GM12892 (cell line): ENCODE measurements at places on chromosomes 2 and 18.

GRCh38 chr18:25332002-25332401 is 20.0 kb downstream of the ZNF521 start:
- no peak for DNase-seq

DNA sequence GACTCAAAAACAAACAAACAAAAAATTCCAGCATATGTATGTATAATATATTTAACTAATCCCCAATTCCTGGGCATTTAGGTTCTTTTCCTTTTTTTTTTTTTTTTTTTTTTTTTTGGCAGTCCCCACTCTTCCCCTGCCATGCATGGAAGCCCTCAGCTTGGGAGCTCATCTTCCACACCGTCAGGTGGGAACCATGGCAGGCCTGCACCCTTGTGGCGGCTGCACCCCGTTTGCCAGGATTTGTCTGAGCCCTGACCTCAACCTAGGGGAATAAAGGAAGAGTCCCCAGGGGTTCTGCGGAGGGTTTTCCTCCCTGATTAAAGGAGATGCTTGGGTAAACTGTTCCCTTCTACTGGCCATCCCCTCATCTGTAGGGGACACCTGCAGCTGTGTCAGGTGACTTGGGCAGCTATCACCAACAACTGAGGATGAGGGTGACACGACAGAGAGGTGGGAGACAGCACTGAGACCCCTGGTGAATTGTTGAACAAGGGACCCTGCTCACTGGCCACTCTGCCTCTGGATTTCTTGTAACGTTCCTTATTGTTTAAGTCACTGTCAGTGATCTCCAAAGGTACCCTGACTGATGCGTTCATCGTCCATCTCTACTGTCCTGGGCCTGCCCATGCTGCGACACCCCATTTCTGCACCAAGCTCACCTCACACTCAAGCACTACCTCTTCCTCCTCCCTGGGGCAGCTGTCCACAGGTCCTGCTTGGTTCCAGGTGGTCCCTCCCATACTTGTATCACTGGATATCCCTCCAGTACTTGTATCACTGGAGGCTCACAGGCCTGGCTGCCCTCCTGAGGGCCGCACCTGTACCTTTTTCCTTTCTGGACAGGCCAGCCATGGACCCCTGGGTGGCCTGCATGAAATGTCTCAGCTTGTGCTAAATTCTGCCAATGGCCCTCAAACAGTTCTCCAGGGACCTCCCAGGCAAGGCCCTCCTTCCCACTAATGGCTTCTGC is 14.5 kb downstream of the TMEM185B start:
- no peak for DNase-seq

- DNase-seq = no peak
Measured at GRCh38 chr18:57970356-57971095, 73.5 kb upstream of the NEDD4L start.

- DNase-seq = no peak
Measured at GRCh38 chr2:175836361-175836760, 165.7 kb downstream of the LNPK start.

- no peak for DNase-seq
Measured at GRCh38 chr2:167196461-167197252, 308.4 kb downstream of the XIRP2 start.

DNA sequence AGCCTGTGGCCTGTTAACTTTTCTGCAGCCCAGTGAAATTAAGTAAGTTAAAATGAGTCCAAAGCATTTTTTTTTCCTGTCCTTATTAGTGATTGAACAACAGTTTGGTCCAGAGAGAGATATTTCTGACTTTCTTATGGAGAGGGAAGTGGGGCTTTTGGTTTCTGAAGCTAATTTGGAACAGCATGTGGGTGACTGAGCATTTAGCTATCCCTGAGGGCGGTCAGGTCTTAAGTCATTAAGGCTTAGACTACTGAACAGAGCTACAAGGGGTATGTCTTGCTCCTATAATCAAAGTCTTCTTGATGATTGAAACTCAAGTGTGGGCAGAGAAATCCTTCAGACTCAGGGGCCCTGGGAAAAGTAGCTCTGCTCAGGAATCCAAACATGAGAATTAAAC is 14.0 kb downstream of the ARHGAP25 start:
- no peak for DNase-seq

DNA sequence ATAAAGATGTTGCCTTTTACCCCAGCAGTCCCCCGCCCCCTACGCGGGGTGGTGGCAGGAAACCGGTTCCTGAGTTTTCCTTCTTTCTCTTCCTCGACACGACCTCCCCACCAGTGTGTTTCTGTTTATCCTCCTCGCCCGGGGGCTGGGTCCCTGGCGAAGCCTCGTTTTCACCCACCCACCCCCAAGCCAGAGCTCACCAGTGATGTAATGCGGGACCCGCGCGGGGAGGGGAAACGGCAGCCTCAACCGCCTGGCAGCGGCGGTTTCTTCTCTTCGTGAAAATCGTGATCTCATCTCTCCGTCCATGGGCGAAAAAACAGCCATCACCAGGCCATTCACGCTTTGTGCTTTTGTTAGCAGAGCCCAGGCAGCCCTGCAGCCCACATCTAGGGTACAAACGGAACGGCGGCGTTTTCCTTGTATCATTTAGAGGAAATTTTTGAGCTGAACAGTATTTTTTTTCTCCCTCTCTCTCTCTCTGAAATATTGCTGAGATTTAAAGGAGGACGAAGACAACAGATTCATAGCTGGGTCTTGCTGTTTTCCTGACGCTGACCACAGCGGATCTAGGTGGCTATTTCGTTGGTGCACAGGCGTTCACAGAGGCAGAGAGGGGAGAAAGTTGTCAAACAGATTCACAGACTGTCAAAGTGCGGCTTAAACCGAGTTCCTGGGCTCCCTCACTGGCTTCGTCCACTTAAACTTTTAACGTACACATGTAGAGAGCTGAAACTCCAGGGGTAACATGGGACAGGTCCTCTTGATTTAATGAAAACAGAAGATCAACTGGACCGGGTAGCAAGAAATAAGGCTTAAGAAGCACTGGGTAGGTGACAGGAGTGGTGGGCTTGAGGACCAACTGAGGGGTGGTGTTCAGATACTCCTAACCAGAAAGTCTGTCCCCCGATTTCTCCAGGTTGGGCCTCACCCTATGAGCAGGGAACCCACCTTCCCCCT is 21.9 kb upstream of the PAX3 start:
- no peak for DNase-seq

GRCh38 chr2:71243634-71244301 is 16.9 kb upstream of the PAIP2B start:
- no peak for DNase-seq

DNA sequence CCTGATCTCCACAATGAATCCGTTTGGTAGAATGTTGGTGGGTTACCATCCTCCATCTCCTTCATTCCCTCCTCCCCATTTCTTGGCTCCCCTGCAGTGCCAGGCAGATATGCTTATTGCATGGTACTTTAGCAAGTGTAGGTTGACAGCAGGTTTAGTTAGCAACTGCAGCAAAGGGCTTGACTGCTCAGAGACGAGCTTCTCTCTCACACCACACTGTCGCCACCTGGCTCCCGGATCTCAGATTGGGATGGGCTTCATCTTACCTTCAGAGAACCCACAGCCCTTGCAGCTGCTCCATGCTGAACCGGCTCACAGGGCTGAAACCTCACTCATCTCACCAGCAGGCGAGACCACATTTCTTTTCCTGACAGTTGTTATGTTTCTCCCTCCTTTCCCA is 88.8 kb downstream of the VWA3B start:
- DNase-seq = no peak

- no peak for DNase-seq
Measured at GRCh38 chr2:219384083-219384713, 3.5 kb downstream of the DNPEP start.

- peak; percentile 75 for DNase-seq
Measured at GRCh38 chr2:20135631-20136050, 84.2 kb upstream of the LAPTM4A start.

- DNase-seq = no peak
Measured at GRCh38 chr2:210046851-210047500, 44.5 kb downstream of the RPE start.

DNA sequence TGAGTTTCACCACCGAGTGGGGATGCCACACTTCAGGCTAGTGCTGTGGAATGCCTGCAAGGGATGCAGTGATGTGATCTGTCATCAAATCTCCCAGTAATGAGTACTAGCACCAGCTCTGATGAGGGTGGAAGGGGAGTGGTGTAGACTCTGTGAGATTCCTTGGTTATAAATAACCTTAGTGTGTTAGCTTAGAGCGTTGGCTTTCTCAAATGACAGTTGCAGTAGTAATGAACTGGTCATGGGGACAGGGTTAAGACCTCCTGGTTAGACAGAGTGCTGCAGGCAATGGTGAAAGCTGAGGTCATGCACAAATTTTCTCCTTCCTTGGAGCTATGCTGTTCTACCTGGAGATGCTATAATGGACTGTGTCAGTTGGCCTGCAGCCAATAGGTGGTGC is 1063.4 kb upstream of the CRIM1 start:
- no peak for DNase-seq

DNA sequence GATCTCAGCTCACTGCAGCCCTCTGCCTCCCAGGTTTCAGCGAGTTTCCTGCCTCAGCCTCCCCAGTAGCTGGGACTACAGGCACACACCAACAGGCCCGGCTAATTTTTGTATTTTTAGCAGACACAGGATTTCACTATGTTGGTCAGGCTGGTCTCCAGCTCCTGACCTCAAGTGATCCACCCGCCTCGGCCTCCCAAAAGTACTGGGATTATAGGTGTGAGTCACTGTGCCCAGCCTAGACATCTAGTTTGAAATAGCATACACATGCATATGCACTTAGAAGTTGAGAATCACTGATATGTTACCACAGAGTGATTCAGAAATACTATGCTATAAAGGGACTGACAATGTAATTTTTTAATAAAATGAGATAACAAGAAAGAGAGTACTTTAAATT is 69.8 kb upstream of the CDKL4 start:
- no peak for DNase-seq

- no peak for DNase-seq
Measured at GRCh38 chr2:59083075-59083828, 842.1 kb upstream of the FANCL start.

GRCh38 chr2:103293067-103293741 is 531.4 kb downstream of the TMEM182 start:
- no peak for DNase-seq

- no peak for DNase-seq
Measured at GRCh38 chr2:84925336-84925723, 19.9 kb downstream of the TMSB10 start.

- no peak for DNase-seq
Measured at GRCh38 chr2:14425869-14426268, 206.6 kb upstream of the LRATD1 start.

GRCh38 chr2:122100756-122101155 is 345.3 kb downstream of the TSN start:
- DNase-seq = no peak

- DNase-seq = no peak
Measured at GRCh38 chr18:9866627-9867026, 19.1 kb upstream of the TXNDC2 start.

GRCh38 chr18:75783566-75784281 is 356.2 kb upstream of the SMIM21 start:
- no peak for DNase-seq

- no peak for DNase-seq
Measured at GRCh38 chr18:55224086-55224625, 264.9 kb upstream of the CCDC68 start.

- DNase-seq = no peak
Measured at GRCh38 chr2:109454304-109454703, 159.5 kb downstream of the SEPTIN10 start.

- DNase-seq = no peak
Measured at GRCh38 chr2:54106631-54107454, 8.6 kb upstream of the ACYP2 start.

GRCh38 chr2:114170070-114170469 is 272.4 kb upstream of the DPP10 start:
- DNase-seq = no peak
